CD4-positive, alpha-beta T cell treated with Interferon alpha-2 for 1 hour (primary cell): ENCODE measurements at places on chromosomes 3 and 15.

DNA sequence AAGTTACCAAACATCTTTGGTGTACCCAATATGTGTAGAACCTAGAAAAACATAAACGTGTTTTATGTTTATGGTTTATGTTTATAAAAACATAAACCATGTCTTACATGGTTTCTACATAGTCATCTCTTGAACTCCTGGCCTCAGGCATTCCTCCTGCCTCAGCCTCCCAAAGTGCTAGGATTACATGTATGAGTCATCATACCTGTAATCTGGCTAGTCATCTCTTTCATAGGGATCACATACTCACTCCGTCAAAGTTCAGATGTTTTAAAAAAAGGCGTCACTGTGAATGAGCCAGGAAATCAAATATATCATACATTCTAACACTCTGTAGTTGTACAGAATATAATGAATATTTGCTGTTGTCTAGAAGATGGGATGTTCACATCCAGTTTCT lies 178.6 kb downstream of the CPNE4 start:
- no peak for DNase-seq

DNA sequence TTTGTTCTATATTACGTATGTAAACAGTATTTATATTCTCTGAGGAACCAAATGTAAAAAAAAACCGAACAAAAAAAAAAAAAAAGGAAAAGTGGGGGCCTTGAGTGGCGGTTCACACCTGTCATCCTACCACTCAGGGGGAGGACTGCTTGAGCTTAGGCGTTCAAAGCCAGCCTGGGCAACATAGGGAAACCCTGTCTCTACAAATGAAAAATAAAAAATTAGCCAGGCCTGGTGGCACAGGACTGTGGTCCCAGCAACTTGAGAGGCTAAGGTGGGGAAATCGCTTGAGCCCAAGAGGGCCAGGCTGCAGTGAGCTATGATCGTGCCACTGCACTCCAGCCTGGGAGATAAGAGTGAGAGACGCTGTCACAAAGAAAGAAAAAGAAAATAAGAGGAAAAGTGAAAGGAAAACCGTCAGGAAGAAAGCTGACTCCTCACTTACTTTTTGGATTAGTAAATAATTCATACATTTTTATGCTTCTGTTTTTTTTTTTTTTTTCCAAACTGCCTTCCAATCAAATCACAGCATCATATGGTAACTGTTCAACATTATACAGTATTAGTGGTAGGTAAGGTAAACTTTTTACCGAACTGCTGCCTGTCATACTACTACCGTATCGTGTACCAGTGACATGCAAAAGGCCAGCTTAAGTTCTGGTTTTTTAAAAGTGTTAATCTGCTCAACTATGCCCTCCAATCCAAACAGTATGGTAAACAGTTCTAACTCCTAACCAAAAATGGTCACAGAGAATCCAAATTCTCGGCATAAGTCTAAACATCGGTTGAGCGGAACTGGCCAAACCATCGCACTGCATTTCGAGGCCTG lies 1.2 kb downstream of the PHC3 start:
- DNase-seq, result no peak

DNA sequence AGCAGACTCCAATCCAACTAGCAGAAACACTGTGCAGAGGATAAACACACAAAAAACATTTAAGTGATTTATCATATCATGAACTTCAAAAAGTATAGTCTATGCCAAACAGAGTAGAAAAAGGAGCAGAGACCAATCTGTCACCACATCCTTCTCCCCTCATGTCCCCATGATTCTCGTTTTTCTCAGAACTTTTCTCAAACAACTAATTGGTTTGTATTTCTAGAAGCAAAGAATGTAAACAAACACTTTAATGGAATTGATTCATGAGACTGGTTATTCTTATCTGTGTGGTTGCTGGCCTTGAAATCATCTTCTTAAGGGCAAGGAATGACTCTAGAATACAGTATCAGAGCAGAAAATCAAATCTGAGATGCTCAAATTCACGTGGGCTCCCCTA lies 294.2 kb upstream of the THBS1 start:
- DNase-seq, result no peak

GRCh38 chr15:48283396-48284145 lies 47.7 kb upstream of the DUT start:
- no peak for DNase-seq

DNA sequence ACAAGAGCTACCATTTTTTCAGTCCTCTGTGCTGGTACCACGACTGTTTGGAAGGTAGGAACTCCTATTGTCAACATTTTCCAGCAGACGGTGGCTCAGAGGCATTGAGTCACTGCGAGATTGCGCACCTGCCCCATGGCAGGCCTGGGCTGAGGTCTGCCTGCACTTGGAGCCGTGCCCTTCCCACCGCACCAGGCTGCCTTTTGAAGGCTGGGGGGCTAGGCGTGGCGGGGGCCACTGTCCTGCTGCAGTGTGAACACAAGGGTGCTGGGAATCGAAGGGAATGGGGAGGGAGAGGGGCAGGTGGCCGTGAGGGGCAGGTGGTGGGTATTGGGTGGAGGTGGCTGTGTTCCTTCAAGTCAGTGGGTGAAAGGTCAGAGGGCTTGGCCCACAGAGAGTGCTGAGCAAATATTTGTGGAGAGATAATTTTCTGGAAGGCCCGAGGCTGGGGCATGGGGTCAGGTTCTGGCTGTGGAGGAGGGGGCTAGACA lies 16.3 kb downstream of the SNX33 start:
- DNase-seq, result no peak

- DNase-seq, result no peak
Observed at GRCh38 chr15:84761607-84762131, 13.3 kb downstream of the ZNF592 start.

DNA sequence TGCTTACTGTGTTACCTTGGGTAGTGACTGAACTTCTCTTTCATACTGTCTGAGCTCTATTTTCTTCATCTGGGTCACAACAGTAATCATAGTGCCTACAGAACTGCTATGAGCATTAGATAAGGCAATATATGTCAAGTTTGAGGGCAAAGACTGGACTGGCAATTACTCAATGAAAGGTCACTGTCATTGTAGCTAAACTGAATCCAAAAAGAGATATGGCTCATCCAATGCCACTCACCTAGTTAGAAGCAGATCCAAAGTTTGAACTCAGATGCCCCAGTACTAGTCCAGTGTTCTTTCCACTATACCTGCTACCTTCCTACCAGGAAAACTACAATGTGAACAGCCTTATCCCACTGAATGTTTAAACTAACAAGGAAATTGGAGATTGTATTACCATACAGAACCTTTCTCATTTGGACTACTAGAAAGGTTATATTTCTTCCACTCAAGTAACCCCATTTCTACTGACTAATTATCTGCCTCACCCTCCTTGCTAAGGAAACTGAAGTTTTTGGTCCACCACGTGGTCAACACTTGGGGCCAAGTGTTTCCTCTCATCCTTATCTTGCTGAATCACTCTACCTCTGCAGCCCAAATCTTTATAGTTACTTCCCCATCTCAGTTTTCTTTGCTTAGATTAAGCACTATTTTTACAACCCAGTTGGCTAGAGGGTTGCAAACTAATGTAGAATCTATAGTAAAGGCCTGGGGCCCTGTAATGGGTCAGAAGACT lies 202.3 kb upstream of the LPP start:
- no peak for DNase-seq
